ENCODE measurements at places on chromosomes 12 and 14. TPM values are rescaled to one million over a fixed set of nuclear protein-coding genes. Genes with fewer than 3 reads are reported as not detected.
A peak's percentile ranks its signal among the peaks of the same experiment; 100 is the strongest.

DNA sequence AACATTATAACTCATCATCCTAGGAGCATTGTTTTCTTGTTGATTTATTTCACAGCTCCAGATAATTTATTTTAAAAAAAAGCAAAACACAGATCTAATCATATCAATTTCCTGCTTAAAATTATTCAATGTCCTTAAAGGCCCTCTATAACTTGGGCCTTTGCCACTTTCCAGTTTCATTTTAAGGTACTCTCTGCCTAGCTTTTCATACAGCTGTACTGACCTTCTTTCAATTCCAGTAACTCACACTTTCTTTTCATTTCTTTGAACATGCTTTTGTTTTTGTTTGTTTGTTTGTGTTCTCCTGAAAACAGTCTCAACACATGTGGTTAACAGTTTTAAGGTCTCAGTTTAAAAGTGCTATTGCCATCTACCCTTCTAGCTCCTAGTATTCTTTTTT is 281.9 kb downstream of the ACSS3 start:
- H3K4me3 ChIP-seq: no peak overlapping the region
- H3K27me3 ChIP-seq: no peaks in the 10 kb centered on the region
- no peak overlapping the region for H3K27ac ChIP-seq
- H3K36me3 ChIP-seq: no peaks in the 10 kb centered on the region

DNA sequence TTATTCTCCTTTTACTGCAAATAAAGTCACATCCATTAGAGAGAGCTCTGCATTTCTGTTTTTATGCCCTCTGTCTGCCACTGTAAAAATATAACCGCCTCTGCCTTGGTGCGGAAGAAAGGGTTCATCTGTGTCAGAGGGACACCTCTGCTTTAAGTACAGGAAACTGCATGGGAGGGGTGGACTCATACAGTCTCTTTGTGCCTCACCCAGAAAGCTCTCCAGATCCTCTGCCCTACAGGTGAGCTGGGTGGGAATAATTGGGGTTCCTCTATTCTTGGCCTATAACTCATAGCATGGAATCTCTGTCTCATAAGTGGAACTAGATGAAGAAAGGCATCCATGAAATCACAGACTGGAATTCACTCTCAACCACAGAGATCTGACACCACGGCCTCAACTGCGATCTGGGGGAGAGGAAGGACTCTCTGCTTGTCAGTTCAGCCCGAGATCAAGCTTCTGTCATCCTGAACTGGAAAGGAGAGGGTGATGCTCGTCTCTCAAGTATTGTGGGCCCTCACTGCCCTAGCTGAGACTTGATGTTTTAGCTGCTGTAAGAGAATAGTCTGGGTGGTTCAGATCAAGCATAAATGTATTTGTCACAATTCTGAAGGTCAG is 702.3 kb downstream of the TMEM121 start:
- no peak overlapping the region for H3K4me3 ChIP-seq
- no peak for DNase-seq
- H3K36me3 ChIP-seq: no peaks in the 10 kb centered on the region
- H3K27ac ChIP-seq: no peak overlapping the region
- no peaks in the 10 kb centered on the region for H3K27me3 ChIP-seq

The GABARAPL1 gene
- total RNA-seq: 157 TPM

The C12orf42 gene
- not detected for total RNA-seq

GRCh38 chr12:25189656-25190055 is 5.3 kb downstream of the DNAI7 start:
- no peak for DNase-seq
- no peak overlapping the region for H3K4me3 ChIP-seq
- H3K36me3 ChIP-seq: no peaks in the 10 kb centered on the region
- H3K4me1 ChIP-seq: peaks cover 5% of the 10 kb centered on the region
- no peak overlapping the region for H3K27ac ChIP-seq
- no peaks in the 10 kb centered on the region for H3K27me3 ChIP-seq

The FAIM2 gene
- 6.9 TPM for total RNA-seq

DNA sequence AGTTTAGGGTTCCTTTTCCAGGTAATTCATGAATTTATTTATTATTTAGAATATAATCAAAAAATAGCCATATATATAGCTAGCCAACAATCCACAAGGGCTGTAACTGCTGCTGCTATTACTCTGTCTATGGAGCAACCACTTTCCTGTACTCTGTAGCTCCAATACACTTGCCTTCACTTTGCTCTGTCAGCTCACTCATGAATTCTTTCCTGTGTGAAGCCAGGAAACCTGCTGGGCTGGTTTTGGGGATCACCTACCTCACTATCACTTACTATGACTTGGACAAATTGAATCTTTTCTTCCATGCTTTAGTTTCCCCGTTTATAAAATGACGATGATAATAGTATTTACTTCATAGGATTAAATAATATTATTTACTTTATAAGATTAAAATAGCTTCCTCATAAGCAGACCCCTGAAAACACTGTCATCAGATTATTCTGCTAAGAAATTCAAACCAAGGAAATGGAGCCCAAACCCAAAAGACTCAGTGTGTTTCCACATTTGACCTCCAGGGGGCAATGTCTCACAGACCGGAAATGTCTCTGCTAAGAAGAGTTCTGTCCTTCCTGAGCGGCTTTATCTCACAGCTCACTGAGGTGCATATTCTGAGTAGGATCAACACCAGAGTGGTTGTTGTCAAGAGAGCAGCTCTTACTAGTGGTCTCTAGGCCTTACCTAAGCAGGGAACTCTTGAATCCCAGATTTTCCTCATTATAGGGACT is 457.1 kb downstream of the DAD1 start:
- no peak overlapping the region for H3K4me3 ChIP-seq
- H3K4me1 ChIP-seq: no peaks in the 10 kb centered on the region
- no peak for DNase-seq
- no peaks in the 10 kb centered on the region for H3K27me3 ChIP-seq
- H3K27ac ChIP-seq: no peak overlapping the region

DNA sequence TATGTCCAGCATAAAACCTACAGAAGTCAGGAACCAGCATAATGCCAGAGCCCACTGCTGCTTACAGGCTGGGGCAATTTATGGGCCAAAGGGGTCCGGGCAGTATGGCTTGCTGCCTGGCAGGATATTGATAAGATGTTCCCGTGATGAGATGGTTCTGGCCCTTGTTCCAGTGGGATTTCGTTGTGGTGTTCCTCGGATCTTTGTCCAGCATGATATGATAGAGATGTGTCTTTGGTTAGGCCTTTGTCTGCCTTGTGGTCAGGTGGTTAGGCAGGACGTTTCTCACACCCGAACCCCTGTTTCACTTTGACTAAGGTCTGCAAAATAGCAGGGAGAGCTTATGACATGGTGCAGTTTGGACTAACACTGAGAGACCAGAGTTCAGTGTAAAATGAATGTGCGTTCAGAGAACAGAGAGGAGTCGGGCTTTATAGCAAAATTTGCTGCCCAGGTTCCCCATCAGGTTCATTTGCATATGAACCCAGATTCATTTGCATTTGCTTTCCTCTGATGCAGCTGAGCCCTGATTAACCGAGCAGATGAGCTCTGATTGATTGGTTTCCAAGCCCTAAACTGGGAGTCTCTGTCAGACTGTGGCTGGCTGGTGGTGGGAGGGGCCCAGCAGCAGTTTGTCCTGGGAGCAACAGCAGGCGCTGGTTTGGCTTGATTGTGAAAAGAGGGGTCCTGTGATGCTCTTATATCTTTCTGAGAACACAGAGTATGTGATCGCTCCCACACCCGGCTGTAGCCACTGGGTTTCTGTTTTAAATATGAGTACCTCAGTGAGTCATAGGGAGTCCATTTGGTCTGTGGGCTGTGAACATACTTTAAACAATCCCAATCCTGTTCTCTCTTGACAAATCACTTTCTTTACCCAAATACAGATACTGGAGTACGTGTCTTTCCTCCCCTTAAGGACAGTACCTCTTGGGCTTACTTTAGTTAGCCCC is 156.3 kb upstream of the PZP start:
- no peak overlapping the region for H3K4me3 ChIP-seq
- H3K27ac ChIP-seq: peak overlapping the region; percentile 28
- H3K4me1 ChIP-seq: no peaks in the 10 kb centered on the region
- DNase-seq: no peak
- no peaks in the 10 kb centered on the region for H3K36me3 ChIP-seq

DNA sequence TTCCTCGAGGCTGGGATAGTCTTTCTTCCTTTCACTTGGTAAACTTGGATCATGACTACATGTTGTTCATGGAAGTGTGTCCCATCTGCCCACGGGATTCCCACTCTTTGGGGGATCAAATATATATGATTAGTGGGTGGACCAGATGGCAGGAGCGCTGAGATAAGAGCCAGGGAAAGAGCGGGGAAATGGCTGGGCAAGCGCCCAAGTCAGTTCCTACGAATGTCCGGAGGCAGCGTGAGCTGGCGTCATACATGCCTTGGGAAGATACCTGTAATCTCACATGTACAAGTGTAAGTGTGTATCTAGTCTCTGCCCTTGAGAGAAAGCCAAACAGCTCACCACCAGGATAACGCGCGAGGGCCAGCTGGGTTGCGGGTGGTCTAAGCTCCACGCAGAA is 62.3 kb downstream of the FZD10 start:
- H3K4me1 ChIP-seq: no peaks in the 10 kb centered on the region
- H3K27me3 ChIP-seq: peaks cover 3% of the 10 kb centered on the region

GRCh38 chr14:34257505-34257904 is 204.5 kb downstream of the SPTSSA start:
- no peak overlapping the region for H3K4me3 ChIP-seq
- H3K36me3 ChIP-seq: no peaks in the 10 kb centered on the region
- DNase-seq: no peak
- H3K4me1 ChIP-seq: no peaks in the 10 kb centered on the region

DNA sequence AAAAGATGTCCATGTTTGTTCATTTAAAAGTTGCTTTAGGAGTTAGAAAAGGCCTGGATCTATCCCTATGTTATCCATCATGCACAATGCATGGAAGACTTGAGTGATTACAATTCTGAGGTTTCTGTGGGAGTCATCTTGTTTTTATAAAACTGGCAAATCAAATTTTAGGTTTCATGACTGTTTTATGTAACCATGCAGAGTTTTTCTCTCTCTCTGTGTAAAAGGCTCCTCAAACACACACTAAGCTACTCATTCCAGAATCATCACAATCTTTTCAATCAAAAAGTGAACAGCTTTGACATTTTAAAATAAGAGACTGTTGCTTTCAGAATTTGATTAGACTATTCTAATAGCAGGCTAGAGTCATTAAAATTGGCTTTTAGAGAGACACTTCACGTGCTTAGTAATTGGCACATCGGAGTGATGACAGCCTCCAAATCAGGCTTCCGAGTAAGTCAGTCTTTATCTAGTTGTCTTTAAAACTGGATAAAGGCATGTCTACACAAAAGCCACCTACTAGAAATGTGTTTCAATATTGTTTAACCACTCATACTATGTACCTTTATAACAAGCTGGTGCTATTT is 31.9 kb downstream of the PRICKLE1 start:
- peaks cover 4% of the 10 kb centered on the region for H3K4me1 ChIP-seq
- no peak overlapping the region for H3K4me3 ChIP-seq
- H3K27me3 ChIP-seq: no peaks in the 10 kb centered on the region
- H3K36me3 ChIP-seq: no peaks in the 10 kb centered on the region
- peak overlapping the region; percentile 47 for H3K27ac ChIP-seq

GRCh38 chr12:131784909-131785762 is 43.1 kb upstream of the MMP17 start:
- peaks cover 72% of the 10 kb centered on the region for H3K36me3 ChIP-seq
- no peak overlapping the region for H3K4me3 ChIP-seq
- H3K27ac ChIP-seq: peak overlapping the region; percentile 77
- no peak for DNase-seq
- no peaks in the 10 kb centered on the region for H3K27me3 ChIP-seq

The PLCZ1 gene
- total RNA-seq: not detected

- H3K27ac ChIP-seq: peak overlapping the region; percentile 89
- H3K27me3 ChIP-seq: no peaks in the 10 kb centered on the region
- H3K4me1 ChIP-seq: peaks cover 47% of the 10 kb centered on the region
- peak overlapping the region; percentile 62 for H3K4me3 ChIP-seq
These were observed 572 bp upstream of the ACSS3 start for GRCh38 chr12:81077329-81077685.

GRCh38 chr12:31324845-31325523 is 966 bp downstream of the SINHCAF start:
- H3K27me3 ChIP-seq: no peaks in the 10 kb centered on the region
- DNase-seq: no peak

The RNASE2 gene
- total RNA-seq: 1.3 TPM

The CELA1 gene
- not detected for total RNA-seq

- H3K36me3 ChIP-seq: no peaks in the 10 kb centered on the region
- no peak overlapping the region for H3K27ac ChIP-seq
- no peaks in the 10 kb centered on the region for H3K27me3 ChIP-seq
- no peak for DNase-seq
- H3K4me3 ChIP-seq: no peak overlapping the region
These were observed 594.7 kb downstream of the CCER1 start for GRCh38 chr12:90360300-90360699.

- H3K4me3 ChIP-seq: no peak overlapping the region
- H3K27me3 ChIP-seq: no peaks in the 10 kb centered on the region
- no peaks in the 10 kb centered on the region for H3K4me1 ChIP-seq
- DNase-seq: no peak
- H3K27ac ChIP-seq: no peak overlapping the region
These were observed 42.2 kb downstream of the TAOK3 start for GRCh38 chr12:118330421-118331018.
